Fibroblast of skin of scalp (primary cell): ENCODE measurements at places on chromosomes 11 and 22.

DNA sequence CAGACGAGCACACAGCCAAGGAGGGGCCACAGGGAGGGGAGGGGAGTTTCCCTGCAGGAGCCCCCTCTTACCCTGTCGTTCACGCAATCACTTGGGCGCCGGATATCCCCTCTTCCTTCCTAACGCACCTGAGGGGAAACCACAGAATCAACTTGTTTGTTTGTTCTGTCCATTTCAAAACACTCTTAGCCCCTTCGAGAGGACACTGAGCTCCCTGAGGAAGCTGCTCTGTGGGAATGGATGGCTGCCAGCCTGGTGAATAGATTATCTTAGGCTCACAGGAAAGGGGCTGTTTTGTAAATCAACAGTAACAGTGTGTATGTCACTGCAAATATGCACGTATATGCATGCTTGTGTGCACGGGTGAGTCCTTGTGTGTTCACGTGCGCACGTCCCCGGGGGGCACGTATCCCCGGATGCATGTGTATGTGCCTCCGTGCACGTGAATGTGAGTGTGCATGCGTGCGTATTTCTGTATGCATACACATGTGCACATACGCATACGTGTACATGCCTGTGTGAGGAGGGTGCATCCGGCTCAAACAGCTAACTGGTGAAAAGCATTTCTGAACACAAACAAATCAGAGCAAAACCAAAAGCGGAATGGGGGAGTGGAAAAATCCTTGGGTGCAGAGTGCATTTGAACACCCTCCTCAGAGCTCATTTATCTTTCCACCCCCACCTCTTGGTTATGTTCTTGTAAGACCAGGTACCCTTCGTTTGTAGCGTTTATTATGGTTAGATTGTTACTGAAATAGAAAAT, 7.2 kb downstream of the ARSA start:
- peak; percentile 11 for DNase-seq

- DNase-seq = no peak
Measured at GRCh38 chr22:19876314-19876940, 21.8 kb upstream of the GNB1L start.

GRCh38 chr11:19714022-19714386, 1.4 kb downstream of the NAV2 start:
- DNase-seq = no peak

- no peak for DNase-seq
Measured at GRCh38 chr22:41974691-41975290, 5.5 kb downstream of the SEPTIN3 start.

GRCh38 chr11:7032692-7033091, 12.4 kb downstream of the NLRP14 start:
- DNase-seq = no peak

DNA sequence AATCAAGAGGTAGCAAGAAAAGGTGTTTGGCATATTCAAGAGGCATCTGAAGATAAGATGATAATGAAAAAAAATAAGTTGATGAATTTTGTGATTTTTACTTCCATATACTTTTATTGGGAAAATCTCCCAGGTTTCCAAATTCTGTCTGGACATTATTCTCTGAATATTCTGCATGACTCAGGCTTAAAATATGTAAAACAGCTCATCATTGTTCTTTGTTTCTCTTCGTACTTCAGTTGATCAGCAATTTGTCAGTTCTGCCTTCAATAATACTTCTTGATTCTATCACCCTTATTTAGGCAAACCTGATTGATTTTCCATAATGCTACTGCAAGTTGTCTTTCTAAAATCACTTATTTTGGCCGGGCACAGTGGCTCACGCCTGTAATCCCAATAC, 30.2 kb downstream of the GTF2H1 start:
- peak; percentile 22 for DNase-seq

DNA sequence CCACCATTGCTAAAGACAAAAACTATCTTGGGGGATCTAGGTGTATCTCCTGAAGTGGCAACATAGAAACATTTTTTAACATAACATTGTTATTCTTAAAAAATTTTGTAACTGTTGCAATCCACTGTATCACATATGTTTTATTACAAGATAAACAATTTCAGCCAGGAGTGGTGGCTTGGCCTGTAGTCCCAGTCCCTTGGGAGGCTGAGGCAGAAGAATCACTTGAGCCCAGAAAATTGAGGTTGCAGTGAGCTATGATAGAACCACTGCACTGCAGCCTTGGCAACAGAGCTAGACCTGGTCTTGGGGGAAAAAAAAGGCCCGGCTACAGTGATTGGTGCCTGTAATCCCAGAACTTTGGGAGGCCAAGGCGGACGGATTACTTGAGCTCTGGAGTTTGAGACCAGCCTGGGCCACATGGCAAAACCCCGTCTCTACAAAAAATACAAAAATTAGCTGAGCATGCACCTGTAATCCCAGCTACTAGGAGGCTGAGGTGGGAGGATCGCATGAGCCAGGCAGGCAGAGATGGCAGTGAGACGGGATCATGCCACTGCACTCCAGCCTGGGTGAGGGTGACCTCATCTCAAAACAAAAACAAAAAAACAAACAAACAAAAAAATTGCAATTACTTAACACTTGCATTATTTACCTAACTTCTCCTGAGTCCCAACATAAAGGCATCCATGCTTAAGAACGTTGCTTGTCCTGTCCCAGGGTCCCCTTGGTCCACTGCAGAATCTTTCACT, 1.5 kb upstream of the DEPDC5 start:
- no peak for DNase-seq

DNA sequence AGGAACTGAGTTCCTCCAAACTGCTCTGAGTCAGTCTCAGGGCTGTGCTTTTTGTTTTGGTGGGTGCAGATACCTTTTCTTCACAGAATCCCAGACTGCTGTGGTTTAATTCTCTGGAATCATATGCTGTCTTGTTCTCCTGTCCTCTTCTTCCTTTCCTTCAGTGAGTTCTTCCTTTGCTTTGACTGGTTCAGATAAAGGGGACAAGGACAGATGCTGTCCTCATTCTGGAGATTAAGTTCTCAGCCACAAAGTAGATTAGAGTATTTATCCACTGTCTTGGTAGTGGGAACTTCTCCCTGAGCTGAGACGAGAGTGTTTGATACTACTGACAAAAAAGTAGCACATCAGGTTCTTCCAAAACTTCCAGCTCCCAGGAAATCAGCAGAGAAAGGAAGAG, 13.3 kb downstream of the ZDHHC5 start:
- no peak for DNase-seq

GRCh38 chr11:61369372-61370348, 7.5 kb downstream of the TMEM138 start:
- no peak for DNase-seq

GRCh38 chr11:125111001-125111342, 454 bp downstream of the TMEM218 start:
- DNase-seq = no peak

DNA sequence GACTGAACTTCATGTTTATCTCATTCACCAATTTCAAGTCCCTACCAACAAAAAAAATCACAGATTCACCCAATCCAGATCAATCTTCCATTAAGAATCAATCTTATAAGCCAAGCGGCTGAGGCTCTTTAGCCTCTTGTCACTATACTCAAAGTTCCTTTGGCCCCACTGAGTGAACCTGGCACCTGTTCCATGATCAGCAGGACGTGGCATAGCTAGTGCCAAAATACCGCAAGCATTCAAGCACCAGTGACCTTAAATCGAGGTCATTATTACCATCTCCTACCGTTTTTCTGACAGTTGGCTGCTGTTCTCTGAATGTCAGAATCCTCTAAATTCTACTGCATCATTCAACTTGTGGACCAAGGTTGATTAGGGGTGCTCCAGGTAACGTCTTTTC, 141.2 kb downstream of the CADM1 start:
- no peak for DNase-seq

DNA sequence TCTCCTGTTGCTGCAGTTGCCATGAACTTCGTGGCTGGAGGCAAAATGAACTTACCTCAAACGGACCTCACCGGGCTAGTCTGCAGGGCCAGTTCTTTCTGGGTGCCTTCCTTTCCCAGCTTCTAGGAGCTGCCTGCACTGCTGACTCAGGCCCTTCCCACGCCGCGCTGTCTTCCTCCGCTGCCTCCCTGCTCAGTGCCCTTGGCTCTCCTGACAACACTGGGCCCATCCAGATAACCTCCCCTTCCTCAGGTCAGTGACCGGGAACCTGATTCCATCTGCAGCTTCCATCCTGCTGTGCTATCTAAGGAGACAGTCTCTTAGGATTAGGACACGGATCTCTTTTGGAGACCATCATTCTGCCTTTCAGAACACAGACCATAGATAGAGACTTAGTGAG, 19.3 kb downstream of the MOB2 start:
- DNase-seq = no peak

- DNase-seq = no peak
Measured at GRCh38 chr22:49373289-49373666, 454.4 kb downstream of the BRD1 start.

- DNase-seq = no peak
Measured at GRCh38 chr11:6900327-6900999, 8.2 kb upstream of the OR2D2 start.

DNA sequence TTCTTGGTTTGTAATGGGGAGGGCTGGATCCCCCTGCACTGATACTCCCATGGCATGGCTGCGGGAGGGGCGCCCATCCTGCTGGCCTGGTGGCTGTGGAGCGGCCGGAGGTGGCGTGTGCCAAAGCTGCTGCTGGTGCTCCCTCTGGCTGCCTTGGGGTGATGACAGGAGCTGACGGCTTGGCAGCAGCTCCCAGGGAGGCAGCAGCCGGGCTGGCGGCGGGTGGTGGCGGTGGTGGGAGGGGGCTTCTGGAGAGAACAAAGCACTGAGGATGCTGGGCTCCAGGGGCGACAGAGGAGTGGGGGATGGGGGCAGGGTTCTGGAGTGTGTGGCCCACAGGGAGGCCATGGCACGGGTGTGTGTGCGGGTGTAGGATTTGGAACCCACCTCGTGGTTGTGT, 11.4 kb upstream of the MPPED1 start:
- DNase-seq = no peak

- peak; percentile 70 for DNase-seq
Measured at GRCh38 chr11:727859-728748, 19.2 kb upstream of the TALDO1 start.

DNA sequence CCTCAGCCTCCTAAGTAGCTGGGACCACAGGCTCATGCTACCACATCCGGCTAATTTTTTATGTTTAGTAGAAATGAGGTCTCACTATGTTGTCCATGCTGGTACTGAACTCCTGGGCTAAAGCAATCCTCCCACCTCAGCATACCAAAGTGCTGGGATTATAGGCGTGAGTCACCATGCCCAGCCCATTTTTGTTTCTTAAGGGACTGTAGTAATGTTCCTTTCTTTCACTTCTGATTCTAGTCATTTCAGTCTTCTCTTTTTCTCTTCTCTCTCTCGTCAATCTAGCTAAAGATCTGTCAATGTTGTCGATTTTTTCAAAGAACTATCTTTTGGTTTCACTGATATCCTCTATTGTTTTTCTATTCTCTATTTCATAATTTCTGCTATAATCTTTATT, 111.0 kb upstream of the APOA1 start:
- DNase-seq = no peak

- no peak for DNase-seq
Measured at GRCh38 chr11:128832121-128832497, 35.0 kb downstream of the KCNJ1 start.
